ENCODE measurements at places on chromosomes 1 and 21.

- DNase-seq, result no peak
These were observed 325.2 kb downstream of the DUSP10 start for GRCh38 chr1:221416723-221417122.

DNA sequence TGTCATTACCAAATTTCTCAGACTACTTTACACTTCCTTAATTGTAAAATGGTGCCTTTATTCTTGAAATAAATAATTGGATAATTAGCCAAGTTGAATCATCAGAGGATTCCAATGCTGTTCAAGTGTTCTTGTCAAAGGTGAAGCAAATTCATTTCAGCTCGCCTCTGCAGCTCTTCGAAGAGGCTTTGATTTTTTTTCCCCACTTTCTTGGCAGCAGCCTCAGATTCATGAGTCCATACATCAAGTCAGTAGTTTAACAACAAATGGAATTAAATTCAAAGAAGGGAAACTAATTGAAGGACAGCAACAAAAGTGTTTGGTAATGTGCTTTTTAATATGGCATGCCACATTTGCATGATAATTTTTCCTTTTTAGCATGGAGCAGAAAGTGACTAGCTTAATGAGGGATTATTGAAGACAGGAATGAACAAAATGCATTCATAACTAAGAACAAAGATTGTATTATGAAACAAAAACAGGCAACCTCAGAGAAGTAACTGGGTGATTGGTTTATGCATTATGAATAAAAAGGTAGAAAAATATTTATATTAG, 239.0 kb downstream of the USH2A start:
- no peak for DNase-seq

DNA sequence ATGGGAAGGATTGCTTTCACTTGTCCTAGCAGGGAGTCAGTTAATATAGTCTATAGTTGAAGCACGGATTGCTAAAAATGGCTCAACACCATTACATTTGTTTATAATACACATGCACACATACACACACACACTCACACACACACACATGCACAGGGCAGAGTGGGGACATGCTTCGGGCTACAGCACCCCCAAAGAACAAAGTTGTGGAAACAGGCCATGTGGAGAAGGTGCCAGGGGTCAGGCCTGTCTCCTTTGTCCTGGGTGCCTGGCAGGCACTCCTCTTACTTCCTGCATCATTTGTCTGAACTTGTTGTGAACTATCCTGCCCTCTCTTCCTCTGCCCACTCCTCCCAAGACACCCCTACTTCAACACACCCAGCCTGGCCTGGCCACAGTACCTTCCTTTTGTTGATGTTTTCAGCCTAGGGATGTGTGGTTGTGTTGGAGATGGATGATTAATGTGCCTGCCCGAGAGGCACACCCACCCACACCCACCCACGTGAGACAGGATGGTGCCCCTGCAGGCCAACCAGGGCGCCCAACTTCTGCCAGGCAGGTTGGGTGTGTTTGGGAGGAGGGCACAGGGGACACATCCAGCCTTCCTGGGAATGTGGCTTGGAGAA, 17.5 kb downstream of the RASSF5 start:
- DNase-seq, result no peak

- DNase-seq, result no peak
These were observed 308.8 kb downstream of the AJAP1 start for GRCh38 chr1:4963251-4963650.

- no peak for DNase-seq
These were observed 893 bp upstream of the CFAP45 start for GRCh38 chr1:159900755-159901360.

DNA sequence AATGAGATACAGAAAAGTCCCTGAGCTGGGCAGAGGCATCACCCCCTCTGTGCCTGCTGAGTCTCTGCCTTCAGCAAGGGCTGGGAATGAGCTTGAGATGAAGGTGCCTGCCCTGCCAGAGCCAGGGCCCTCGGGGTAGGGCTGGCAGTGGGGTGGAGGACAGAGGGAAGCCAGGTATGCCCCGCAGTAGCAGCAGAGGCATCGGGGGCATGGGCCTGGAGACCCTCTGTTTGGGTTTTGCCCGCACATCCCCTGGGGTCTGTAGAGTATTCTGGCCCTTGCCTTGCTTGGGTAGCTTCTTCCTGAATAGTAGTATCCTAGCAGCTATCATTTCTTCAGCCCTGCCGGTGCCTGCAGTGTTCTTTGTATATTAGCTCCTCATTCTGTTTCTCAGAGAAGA, 33.0 kb downstream of the QSOX1 start:
- no peak for DNase-seq

GRCh38 chr1:30256911-30257310, 466.5 kb downstream of the MATN1 start:
- no peak for DNase-seq

GRCh38 chr1:17893891-17894631, 138.9 kb downstream of the ACTL8 start:
- DNase-seq, result peak; percentile 38

- DNase-seq, result no peak
These were observed 22.2 kb upstream of the STRIP1 start for GRCh38 chr1:110012100-110012780.

- DNase-seq, result no peak
These were observed 310.2 kb upstream of the AJAP1 start for GRCh38 chr1:4344065-4344732.

DNA sequence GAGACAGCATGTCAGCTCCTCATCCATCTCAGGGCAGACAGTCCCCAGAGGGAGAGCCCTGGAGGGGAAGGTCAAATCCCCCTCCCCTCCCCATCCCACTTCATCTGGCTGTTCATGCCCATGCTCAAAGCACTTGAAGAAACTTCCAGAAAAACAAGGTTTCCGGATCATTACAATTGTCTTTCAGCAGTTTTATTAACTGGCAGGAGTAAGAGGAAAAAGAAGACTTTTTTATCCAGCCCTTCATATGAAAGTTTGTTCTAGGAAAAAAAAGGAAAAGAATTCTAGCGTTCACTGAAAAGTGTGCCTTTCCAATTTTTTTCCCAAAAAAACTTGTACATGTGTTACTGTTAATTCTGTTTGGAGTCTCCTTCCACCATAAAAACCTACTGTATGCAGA, 145.7 kb upstream of the TIAM1 start:
- DNase-seq, result no peak

- no peak for DNase-seq
These were observed 48.0 kb upstream of the IPO9 start for GRCh38 chr1:201780952-201781351.

- no peak for DNase-seq
These were observed 61.9 kb downstream of the CLSTN1 start for GRCh38 chr1:9761855-9762254.

GRCh38 chr1:201254625-201255478, 28.5 kb upstream of the PKP1 start:
- DNase-seq, result peak; percentile 90

GRCh38 chr21:39188521-39189139, 5.4 kb upstream of the PSMG1 start:
- DNase-seq, result no peak

DNA sequence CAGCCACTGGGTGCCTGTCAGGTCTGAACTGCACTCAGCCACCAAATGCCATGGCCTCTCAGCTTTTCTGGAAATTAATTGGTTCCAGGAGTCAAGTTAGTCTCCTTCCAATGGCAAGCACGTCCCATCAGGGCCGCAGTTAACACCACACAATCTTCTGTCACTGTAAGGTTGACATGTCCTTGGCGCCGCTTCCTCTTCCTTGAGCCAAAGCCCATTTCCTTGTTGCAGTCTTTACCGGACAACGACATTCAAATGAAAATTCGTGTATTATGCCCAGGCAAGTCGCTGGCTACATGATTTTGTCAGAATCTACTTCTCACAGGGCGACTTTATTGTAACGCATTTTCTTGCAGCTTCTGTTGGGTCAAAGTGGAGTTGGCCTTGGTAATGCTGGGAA, 430.6 kb upstream of the KAZN start:
- no peak for DNase-seq

DNA sequence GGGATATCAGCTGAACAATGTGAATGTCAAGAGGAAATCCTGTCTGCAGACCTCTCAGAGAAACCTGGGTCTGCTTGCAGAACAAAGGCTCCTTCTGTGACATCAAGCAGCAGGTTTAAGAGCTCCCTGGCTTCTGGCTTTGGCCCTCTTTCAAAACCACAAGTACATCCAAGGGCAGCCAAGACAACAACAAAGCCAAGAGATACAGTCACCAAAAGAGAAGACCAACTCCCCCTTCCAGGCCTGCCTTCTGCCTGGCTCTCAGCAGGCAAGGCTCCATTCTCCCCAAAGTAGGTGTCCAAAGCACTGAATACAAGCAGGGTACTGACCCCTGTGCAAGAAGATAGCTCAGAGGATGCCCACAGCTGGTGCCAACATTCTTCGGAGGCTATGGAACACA, 11.5 kb downstream of the BCAR3 start:
- no peak for DNase-seq

DNA sequence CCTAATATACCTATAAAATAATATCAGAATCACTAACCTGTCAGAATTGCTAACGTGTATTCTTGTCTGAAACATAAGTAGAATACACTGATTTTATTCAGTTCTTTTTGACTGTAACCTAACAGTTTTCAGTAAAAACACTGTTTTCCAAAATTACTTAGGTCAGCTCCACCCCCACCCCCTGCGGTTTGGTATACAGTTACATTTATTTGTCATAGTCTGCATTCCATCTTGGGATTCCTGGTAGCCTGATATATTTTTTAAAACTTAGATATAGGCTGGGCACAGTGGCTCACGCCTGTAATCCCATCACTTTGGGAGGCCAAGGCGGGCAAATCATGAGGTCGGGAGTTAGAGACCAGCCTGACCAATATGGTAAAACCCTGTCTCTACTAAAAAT, 19.8 kb upstream of the ABCD3 start:
- DNase-seq, result no peak

DNA sequence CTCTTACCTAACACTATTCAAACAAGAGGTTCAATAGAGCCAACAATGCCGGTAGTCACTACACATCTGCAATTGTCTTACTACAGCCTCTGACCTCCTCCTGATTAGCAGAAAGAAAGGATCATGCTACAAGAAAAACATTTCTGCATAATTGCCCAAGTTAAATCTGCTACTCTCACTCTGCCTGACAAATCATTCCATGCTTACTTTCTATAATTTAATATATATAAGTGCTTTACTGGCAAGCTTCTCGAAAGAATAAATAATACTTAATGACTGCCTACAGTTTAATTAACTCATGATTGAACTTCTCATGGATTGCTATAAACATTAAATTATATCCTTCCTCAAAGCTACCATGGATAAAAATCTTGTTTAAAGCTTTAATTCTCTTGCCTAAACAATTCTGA, 156.0 kb downstream of the SLC45A1 start:
- DNase-seq, result no peak

GRCh38 chr1:196732526-196732925, 42.1 kb upstream of the CFHR3 start:
- DNase-seq, result no peak

GRCh38 chr1:87129038-87129437, 199.6 kb upstream of the LMO4 start:
- no peak for DNase-seq

- DNase-seq, result no peak
These were observed 5.1 kb downstream of the IFFO2 start for GRCh38 chr1:18951416-18951815.

DNA sequence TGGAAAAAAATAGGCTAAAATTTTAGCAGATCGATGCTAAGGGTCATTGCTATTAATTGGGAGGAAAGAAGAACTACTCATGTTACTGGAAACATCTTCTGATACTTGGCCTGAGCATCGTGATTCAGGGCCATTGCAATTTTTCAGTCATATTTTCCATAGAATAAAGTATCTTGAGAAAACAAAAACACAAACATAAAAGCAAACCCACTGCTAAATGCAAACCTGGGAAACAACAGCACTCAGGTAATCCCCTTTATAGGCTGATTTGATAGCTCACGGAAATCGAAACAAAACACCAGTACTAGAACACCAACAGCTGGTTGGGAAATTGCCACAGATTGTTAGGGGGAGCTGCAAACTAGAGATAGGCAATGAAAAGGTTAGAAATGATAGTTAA, 172.9 kb upstream of the ESRRG start:
- no peak for DNase-seq

GRCh38 chr21:44260066-44260465, 1.6 kb downstream of the DNMT3L start:
- no peak for DNase-seq

GRCh38 chr1:199178646-199179045, 539.8 kb downstream of the PTPRC start:
- DNase-seq, result no peak

- DNase-seq, result no peak
These were observed 48.2 kb downstream of the RPE65 start for GRCh38 chr1:68401506-68401905.

DNA sequence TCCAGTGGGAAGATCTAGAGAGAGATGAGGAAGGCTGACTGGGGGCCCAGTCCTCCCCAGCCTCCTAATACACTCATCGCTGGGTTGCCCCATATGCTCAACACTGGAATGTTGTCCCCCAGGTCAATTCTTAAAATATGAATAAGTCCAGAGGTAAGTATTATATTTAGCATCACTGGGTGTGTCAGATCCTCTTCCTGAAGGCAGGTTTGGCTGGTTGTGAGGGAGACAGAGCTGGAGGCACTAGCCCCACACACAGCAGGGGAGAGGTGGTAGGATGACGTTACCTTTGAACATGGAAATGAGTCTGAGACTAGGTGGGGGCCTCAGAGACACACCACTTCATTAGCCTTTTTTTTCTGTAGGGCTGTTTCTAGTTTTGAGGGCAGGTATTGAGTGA, 42.6 kb downstream of the SLC44A3 start:
- DNase-seq, result no peak
